ENCODE measurements at places on chromosomes 7 and 10. TPM values are rescaled to one million over a fixed set of nuclear protein-coding genes. Genes with fewer than 3 reads are reported as not detected.

Gene TMEM229A
- total RNA-seq, result 1.7 TPM

Gene FLNC
- total RNA-seq, result 3.6 TPM

Gene EBF3
- 0.31 TPM for total RNA-seq

Gene OR2A5
- not detected for total RNA-seq

Gene GALNT17
- total RNA-seq, result 13.3 TPM

Gene AKR1C8
- total RNA-seq, result 0.78 TPM

Gene TRA2A
- 68.0 TPM for total RNA-seq

Gene NSUN5
- 13.9 TPM for total RNA-seq

Gene SORCS3
- total RNA-seq, result 23.7 TPM

Gene CASP2
- total RNA-seq, result 20.7 TPM

Gene DCLRE1A
- 18.2 TPM for total RNA-seq

Gene OPALIN
- total RNA-seq, result not detected

Gene ATRNL1
- 856 TPM for total RNA-seq

Gene CPN1
- total RNA-seq, result not detected

Gene DYDC2
- 1.4 TPM for total RNA-seq

Gene SLC13A1
- total RNA-seq, result not detected

Gene ABCC2
- 0.16 TPM for total RNA-seq

Gene ADO
- total RNA-seq, result 38.7 TPM

Gene ZNF488
- total RNA-seq, result 1.9 TPM

Gene AKR1C2
- 22.6 TPM for total RNA-seq

Gene TAS2R38
- not detected for total RNA-seq

Gene ZEB1
- 76.9 TPM for total RNA-seq

Gene HMX3
- total RNA-seq, result not detected

Gene PURB
- total RNA-seq, result 44.3 TPM

Gene EPO
- not detected for total RNA-seq

Gene HMX2
- not detected for total RNA-seq

Gene NUP205
- total RNA-seq, result 58.0 TPM

Gene LRIT1
- total RNA-seq, result not detected

Gene ZP3
- total RNA-seq, result 1.4 TPM

Gene LRRC18
- not detected for total RNA-seq

Gene RAMP3
- 4.7 TPM for total RNA-seq

Gene GHITM
- total RNA-seq, result 146 TPM

Gene STEAP1
- total RNA-seq, result 0.16 TPM

Gene PTPN20
- total RNA-seq, result 14.2 TPM

Gene NOS3
- total RNA-seq, result 0.78 TPM

Gene FKBP9
- total RNA-seq, result 29.0 TPM

Gene DMBT1
- 0.16 TPM for total RNA-seq

Gene PUS7
- 35.6 TPM for total RNA-seq

Gene CDC123
- 105 TPM for total RNA-seq

Gene GLI3
- total RNA-seq, result 4.1 TPM

Gene H2BK1
- not detected for total RNA-seq

Gene HOXA1
- total RNA-seq, result not detected

Gene CFAP46
- 1.9 TPM for total RNA-seq

Gene SPDYE9
- total RNA-seq, result not detected

Gene PAXIP1
- total RNA-seq, result 10.3 TPM

Gene PNLIPRP2
- not detected for total RNA-seq

Gene LRGUK
- 17.6 TPM for total RNA-seq

Gene NET1
- 23.6 TPM for total RNA-seq

Gene NKX6-2
- total RNA-seq, result not detected

Gene SLC16A9
- total RNA-seq, result 11.4 TPM
